ENCODE measurements at places on chromosomes 3 and 15.
A peak's percentile ranks its signal among the peaks of the same experiment; 100 is the strongest.

- DNase-seq = no peak
These were observed 59.6 kb downstream of the COL6A6 start for GRCh38 chr3:130576375-130577266.

- DNase-seq = no peak
These were observed 92.0 kb upstream of the GBE1 start for GRCh38 chr3:81853431-81853830.

DNA sequence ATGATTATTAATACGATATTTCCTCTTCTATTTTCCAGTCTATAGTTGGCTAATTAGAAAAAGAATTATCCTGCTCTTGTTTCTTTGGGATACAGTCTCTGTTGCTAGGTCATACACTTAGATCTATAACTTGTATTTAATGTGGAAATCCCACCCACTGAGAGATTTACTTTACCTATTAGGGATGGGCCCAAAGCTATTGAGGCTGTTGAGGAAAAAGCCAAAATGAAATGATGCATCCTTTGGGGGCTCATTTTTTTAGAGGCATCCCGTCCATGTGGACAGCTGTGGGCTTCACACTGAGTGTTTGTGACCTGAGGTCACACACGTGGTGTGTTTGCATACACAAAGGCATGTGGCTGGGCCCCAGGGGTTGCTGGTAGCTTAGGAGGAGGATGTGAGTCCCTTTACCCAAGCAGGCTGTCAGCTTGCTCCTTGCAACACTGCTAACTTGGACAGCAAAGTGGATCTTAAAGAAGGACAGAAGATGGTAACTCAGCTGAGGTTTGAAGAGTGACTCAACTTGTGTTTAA lies 477.4 kb downstream of the AGBL1 start:
- DNase-seq = no peak

DNA sequence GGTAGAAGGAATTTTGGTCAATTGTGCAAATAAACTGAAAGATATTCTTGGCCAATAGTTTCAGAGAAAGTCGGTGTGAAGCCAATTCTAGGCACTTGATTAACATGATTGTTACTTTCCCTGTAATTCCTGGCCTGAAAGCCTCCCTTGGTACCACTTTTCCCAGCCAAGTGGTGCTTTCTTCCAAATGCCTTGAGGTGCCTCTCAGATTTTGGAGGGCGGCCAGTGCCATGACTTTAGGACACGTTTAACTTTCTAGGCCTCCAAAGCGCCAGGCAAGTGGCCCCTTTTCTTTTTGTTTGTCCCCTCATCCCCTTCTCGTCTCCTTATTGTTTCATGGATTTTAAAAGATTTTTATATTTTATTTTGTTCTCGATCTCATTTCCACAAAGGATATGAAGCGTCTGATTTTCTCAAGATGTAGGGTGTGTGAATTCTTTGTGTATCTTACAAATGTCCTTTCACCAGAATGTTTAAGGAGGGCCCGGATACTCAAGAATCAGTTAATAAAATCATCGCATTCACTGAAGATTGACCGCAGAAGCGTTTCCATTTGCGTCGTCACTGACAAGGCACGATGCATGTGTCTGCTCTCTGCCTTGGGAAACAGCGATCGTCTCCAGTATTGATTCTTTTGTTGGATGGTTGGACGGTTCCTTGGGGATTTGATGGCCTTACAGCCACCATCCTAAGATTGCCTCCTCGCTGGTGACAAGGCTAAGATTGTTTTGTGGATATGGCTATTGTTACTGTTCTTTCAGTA lies 87.8 kb downstream of the ASB7 start:
- DNase-seq = no peak

DNA sequence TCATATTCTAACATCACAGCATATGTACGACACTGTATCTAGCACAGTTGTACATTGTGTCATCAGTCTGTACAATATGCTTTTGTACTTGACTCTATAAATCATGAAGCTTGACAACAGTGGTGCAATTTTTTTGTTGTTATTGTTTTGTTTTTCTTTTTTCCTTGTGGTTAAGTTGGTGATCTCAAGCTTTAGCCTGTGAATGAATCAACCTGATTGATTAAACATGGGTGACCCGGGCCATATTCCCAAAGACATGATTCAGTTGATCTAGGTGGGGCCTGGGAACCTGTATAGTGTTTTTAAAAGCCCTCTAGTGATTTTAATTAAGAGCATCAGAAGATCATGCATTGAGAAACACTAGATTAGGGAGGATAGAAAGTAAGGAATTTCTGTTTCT lies 101.8 kb upstream of the AADACL2 start:
- DNase-seq = no peak

DNA sequence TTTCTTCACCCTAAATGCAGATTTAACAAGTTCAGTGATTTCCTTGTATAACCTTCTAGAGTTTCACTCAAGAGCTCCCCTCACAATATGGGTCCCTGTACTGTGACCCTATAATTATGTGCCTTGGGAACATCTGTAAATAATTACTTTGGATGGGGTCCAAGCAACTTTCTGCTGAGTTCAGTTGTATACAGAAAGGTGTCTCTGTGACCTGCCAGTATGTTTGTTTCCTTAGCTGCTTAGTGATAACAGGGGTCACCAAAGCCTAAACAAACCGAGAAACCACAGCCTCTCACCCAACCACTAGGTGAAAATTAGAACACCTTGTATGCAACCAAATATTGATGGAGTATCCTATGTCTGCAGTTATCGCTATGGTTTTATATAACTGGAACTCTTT lies 29.8 kb upstream of the SLC25A36 start:
- DNase-seq = no peak

DNA sequence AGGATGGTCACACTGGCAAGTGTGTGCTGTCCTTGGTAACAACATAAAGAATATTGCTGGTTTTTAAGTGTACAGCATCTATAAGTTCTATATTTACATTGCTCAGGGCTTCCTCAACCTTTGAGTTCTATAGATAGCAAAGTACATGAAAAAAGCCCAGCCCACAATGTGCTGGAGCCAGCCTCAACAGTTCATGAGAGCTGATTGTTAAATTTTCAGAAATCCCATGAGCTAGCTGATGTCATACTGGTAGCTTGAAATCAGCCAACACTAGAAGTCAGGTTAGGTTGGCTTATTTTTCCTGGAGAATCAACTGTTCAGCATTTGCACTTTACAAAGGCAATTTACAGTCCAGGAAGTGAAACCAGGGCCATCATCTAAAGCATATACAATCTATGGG lies 102.8 kb downstream of the STRIT1 start:
- no peak for DNase-seq

- no peak for DNase-seq
These were observed 67.9 kb upstream of the MITF start for GRCh38 chr3:69671082-69671952.

- DNase-seq = no peak
These were observed 3.5 kb upstream of the UBE2E2 start for GRCh38 chr3:23199649-23200048.

DNA sequence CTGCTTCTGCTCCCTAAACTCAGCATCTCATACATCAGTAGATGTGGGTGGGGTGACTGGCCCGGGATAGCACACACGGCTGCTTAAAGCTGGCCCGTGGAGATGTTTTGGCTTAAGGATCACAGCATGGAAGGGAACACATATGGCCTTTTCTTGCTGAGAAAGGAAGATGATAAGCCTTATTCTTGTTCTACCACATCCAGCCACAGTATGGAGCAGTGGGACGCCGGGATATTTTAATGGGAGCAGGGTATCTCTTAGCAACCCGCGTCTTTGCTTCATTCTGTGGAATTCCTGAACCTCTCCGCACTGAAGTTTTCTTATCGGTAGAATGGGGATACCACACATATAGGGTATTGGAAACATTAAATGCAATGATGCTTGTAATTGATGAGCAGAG lies 94.1 kb upstream of the PROK2 start:
- no peak for DNase-seq

- DNase-seq = peak; percentile 21
These were observed 817 bp downstream of the USP3 start for GRCh38 chr15:63504979-63505841.

DNA sequence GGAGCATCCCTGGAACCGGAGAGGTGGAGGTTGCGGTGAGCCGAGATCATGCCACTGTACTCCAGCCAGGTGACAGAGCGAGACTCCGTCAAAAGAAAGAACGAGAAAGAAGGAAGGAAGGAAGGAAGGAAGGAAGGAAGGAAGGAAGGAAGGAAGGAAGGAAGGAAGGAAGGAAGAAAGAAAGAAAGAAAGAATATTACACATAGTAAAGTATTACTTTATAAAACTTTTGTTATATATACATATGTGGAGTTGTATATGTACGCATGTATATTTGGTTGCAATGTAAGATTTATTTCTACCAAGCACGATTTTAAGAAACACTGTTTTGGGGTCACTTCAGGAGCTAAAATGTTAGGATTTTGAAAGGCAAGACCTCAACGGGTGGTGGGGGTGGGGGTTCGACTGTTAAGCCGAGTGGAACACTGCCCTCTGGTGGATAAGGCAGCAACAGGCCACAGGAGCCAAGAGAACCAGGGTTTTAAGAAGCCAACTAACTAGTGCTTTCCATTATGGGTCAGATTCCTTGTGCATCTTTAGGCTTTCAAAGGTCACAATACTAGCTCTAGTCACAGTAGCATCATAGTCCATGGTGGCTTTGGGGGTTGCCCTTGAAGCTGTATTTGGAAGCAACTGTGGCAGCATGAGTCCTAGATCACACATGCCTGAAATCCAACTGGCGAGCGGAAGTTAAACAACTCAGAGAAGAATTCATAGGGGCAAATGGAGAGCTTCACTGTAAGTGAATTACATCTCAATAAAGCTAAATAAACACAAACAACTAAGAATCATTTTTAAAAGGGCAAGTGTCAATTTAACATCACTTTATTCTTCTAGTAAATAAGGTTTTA lies 22.5 kb downstream of the GLB1 start:
- no peak for DNase-seq

DNA sequence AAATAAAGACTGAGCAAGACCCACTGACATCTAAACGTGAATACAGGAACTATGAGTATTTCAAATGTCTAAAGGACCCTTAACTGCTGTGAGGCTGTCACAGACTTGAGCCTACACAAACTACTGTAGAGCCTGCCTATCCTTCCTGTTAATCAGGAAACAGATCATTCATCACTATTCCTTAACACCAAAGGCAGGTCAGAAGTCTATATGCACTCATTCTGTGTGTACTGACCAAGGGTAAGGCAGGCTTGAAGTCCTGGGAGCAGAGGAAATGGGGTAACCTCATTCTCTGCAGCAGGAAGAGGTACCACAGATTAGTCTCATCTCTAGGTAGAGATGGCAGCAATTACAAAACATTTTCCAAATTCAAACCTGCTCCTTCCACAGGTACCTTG lies 30.7 kb downstream of the NPTN start:
- DNase-seq = no peak

DNA sequence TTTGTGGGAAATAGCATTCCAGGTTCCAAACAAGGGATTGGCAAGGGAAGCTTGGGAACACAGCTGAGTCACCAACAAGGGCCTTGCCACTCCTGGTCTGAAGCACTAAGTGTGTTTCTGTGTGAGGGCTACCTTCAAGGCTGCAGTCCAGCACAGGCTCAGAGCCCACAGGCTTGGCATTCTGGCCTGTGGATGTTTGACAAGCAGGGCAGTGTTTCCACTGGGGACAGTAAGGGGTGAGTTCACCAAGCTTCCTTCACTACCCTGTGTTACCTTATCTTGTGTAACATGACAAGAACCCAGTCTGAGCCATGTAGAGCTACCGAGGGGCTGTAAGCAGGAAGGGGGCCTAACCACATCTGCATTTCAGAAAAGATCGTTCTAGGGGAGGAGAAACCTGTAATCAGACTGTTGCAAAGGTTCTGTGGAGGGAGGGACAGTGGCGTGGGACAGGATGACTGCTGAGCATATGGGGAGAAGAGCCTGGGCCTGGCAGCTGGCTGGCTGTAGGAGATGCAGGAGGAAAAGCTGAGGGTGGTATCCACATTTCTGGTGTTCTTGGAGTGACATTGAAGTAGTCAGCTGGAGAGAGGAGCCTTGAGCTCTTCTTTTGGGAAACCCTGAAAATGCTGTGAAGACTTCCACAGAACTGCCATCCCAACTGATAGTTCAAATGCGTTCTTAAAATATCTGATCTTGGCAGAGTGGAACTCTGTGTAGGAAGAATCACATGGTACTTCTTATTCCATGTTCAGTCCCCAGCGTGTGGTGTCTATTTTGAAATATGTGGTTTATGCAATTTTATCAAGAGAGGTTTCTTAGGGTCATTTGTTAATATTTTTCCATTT lies 61.3 kb downstream of the CTDSPL start:
- DNase-seq = no peak

Measured in DMS 273 treated with DMSO at 0.1 percent for 48 hours (cell line).